ENCODE measurements at places on chromosomes 7 and 10. TPM values are rescaled to one million over a fixed set of nuclear protein-coding genes. Genes with fewer than 3 reads are reported as not detected.

- DNase-seq = no peak
Measured at GRCh38 chr10:60387531-60387930, 2.1 kb downstream of the ANK3 start.

DNA sequence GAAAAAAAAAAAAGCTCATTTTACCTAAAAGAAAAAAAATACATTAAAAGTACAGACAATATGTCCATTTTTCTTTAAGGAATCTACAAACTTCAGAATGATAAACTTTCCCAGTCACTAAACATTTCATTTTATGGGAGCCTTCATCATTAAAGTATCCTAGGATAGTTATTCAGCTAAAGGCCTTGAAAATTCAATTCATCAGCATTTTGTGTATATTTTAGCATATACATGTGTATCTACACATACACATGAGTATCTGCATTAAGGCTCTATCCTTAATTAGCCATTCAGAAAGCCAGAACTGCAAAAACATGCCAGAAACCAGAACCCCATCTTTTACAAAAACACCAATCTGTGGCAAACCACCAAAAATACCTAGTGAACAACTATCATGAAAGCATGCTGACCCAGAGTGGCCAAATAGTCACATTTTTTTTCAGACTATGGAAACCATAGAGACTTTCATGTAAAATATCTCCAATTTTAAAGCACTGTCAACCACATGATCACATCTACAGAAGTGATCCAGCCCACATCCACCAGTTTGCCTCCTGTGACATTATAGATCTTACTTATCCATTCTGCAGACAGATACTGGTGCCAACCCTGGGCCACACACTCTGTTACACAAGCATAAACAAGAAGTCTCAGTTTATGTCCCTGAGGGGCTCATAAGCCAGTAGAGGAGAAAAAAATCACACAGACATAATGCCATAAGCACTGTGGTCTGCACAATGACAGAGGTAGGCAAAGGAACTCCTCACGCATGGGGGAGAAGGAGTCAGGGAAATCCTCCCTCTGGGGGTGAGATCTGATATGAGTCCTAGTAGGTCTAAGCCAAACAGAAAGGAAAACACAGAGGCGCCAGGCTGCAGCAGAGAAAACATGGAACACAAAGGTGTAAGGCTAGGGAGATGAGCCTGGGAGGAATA, 79.2 kb downstream of the SRPK2 start:
- DNase-seq = no peak

DNA sequence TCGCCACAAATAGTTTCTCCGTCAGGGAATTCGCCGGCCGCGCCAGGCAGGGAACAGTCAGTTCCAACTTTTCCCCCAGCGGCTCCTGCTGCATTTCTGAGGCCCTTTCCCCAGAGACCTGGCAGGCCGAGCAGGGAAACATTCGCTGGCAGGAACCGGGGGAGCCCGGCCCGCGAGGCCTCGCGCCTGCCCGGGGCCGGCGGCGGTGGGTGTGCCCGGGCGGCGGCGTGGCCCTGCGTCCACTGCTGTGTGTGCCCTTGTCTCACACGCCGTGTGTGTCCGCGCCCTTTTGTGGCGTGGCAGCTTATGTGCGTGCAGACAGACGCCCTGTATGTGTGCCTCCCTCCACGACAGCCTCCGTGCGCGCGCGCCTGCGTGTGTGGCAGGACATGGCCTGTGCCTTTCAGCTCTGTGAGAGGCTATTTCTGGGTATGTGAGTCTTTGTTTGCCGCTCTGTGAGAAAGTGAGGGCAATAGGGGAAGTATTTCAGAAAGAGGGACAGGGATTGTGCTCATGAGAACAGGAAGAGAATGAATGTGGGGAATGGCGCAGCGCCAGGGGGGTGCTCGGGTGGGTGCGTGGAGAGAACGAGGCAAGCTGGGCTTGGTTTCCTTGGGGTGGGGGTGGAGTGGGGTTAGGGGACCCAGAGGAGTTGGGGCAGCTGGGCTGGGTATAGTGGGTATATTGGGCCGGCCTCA, 689 bp upstream of the SMARCD3 start:
- DNase-seq = peak; percentile 53

GRCh38 chr7:84237533-84238173, 43.1 kb upstream of the SEMA3A start:
- DNase-seq = no peak

DNA sequence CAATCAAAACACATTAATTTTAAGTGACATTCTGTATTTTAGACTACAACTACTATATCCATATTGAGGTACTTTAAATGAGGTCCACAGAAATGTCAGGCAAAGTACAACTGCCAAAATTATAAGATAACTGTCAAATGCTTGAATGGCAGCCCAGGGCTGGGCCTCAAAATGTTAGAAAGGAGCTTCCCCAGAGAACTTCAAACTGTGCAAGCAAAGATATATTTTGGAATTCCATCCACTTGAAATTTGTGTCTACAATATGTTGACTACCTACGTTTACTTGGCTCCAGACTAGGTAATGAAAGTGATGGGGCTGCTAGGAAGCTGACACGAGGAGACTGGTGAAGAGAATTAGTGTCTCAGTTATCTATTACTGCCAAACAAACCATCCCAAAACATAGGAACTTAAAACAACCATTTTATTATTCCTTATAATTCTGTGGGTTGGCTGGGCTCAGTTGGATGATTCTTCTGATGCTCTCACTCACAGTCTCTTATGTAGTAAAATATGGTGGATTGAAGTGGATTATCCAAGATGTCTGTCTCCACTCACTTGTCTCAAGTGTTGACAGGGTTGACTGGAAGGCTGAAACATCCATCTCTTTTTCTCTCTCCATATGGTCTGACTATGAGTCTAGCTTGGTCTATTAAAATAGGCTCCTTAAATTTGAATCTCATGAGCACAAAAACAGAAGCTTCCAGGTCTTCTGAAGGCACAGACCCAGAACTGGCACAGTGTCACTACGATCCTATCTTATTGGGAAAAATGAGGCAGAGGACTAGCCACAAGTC, 74.2 kb downstream of the FZD1 start:
- no peak for DNase-seq

GRCh38 chr7:116509982-116510579, 10.5 kb downstream of the CAV2 start:
- DNase-seq = no peak

DNA sequence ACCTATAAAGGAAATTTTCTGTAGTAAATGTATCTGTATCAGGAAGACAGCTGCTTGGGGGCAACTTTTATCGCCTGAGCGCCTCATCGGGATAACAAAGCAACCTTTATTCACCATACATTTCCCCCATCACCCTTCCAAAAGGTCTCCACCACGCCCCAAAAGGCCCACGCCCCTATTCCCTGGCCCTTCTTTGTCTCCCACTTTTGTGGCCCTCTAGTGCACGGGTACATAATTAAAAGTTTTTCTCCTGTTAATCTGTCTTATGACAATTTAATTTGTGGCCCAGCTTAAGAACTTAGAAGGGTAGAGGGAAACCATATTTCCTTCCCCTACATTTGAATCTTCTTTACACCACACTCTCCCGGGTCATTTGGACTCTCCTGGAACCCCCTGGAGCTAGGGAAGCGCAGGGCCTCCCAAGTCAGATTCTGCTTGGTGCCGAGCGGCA, 625 bp downstream of the RP9 start:
- DNase-seq = peak; percentile 49

- no peak for DNase-seq
Measured at GRCh38 chr7:90596671-90597562, 796 bp downstream of the CDK14 start.

DNA sequence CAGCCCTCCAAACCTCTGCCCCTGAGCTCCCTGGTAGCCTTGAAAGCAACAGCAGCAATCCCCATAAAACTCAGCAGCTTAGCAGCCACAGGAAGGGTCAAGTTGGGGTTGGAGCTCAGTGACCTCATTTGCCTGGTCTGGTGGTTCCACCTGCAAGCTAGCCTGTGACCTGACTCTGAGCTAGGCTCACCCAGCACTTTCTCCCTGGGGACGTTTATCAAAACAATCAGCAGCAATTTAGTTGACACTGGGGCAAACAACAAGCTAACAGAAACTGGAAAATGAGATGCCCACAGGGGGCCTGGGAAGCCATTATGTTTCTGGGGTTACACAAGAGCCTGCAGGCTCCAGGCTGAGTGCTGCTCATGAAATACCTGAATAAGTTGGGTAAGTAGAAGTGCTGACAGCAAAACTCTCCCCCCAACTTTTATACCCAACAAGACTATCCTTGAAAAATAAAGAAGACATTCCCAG, 22.4 kb upstream of the CRYGN start:
- peak; percentile 43 for DNase-seq

- DNase-seq = no peak
Measured at GRCh38 chr7:20661884-20662283, 46.4 kb downstream of the ABCB5 start.

DNA sequence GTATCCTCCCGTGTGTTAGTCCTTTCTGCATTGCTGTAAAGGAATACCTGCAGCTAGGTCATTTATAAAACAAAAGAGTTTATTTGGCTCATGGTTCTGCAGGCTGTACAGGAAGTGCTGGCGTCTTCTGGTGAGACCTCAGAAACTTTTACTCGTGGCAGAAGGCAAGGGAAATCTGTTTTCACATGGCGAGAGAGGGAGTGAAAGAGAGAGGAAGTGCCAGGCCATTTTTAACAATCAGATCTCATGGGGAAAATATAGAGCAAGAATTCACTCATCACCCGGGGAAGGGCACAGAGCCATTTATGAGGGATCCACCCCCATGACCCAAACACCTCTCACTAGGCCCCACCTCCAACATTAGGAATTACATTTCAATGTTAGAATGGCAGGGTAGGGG, 952.2 kb downstream of the CNTNAP2 start:
- no peak for DNase-seq

GRCh38 chr7:87566311-87566900, 34.3 kb downstream of the ABCB1 start:
- DNase-seq = no peak

GRCh38 chr7:28203508-28204240, 23.1 kb upstream of the JAZF1 start:
- no peak for DNase-seq

DNA sequence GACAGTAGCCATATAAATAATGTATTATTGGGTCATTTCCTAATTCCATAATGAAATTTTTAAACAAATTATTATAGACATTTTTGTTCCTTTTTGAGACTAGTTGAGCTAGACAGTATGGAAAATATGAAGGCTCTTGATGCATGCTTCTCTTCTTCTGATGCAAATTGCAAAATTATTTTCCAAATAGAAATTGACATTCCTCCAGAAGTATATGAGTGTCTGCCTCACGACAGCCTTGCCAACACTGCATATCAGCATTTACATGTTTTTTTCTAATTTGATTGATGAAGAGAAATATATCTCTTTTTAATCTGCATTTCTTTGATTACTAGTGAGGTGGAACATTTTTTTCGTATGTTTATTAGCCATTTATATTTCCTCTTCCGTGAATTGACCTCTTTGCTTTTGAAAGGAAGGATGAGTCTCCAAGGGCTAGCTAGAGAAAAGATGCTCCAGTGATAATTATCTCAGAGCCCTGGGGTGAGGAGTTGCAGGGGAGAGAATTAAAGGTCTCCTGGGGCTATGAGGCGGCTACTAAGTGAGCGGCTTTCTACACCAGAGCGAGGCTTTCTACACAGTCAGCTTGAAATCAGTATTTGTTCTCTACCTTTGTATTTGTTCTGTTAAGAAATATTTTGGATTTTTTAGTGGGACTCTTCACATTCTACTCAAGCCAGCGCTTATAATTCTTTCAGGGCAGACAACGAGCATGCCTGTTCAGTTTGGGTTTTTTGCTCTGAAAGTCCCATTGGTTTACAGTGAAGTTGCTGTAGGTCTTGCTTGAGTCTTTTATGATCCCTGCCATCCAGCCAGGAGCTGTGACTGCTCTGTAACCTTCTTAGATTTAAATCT, 712.2 kb upstream of the GALNT17 start:
- no peak for DNase-seq

DNA sequence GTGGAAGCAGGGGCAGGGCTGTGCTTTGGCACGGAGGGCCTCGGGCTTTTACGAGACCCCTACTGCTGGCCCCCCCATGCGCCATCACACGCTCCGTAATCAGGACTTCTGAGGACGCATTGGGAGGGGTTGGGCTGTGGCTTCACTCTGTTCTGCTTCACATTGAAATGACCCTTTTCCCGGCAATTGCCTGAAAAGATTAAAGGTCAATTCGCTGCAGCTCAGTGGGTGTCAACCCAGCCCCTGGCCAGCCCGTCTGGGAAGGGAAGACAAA, 41.7 kb upstream of the UBE3C start:
- DNase-seq = no peak

GRCh38 chr7:20895563-20895962, 108.9 kb upstream of the SP8 start:
- DNase-seq = no peak

DNA sequence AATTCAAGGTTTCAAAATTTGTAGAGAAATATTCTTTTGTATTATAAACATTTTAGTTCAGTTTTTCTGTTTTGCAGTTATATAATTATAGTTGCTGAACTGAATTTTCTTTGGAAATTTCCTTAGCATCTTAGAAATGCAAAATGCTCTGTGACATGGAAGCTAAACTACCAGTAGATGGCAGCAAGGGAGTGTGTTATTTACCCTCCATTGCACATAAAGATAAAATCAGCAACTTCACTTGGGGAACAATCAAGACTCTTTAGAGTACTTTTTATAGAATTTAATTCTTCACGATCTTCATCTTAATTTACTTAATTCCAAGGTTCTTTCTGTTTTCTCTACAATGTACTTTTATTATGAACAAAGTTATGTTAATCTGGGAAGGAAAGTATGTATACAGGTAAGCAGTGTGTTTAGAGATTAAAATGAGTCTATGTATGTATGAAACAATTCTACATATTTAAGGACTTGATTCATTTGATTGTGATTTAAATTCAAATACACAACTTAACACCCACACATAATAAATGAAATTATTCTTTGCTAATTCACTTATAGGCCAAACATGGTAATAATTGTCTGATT, 404.2 kb downstream of the THSD7A start:
- no peak for DNase-seq

The ADCY1 gene
- total RNA-seq = not detected

The OR6V1 gene
- total RNA-seq = not detected

The UPK3B gene
- 16.8 TPM for total RNA-seq

The SH2D4B gene
- total RNA-seq = 0.24 TPM

The CFAP46 gene
- not detected for total RNA-seq

The CHN2 gene
- total RNA-seq = not detected
